GM12865 (cell line): ENCODE measurements at places on chromosomes 2 and 18.
A peak's percentile ranks its signal among the peaks of the same experiment; 100 is the strongest.

GRCh38 chr2:238884812-238885408 is 37.0 kb downstream of the TWIST2 start:
- DNase-seq: no peak

GRCh38 chr2:148162871-148163270 is 142.0 kb downstream of the MBD5 start:
- no peak for DNase-seq

DNA sequence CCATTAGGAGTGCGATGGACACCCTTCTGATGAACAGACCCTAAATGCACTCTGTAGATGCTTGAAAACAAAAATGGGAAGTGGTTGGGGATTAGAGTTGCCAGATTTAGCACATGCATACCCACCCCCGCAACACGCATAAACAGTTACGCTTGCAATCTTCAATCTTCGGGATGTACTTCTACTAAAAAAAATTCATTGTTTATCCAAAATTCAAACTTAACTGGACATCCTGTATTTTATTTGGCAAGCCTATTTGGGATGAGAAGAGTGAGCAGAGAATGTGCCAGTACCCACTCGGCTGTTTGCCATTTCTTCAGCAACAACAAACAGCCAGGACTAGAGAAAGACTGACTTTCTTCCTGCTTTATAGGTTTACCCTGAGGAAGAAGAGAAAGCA is 18.4 kb downstream of the KIAA2012 start:
- DNase-seq: no peak

GRCh38 chr2:42653908-42654445 is 85.5 kb downstream of the MTA3 start:
- DNase-seq: no peak

DNA sequence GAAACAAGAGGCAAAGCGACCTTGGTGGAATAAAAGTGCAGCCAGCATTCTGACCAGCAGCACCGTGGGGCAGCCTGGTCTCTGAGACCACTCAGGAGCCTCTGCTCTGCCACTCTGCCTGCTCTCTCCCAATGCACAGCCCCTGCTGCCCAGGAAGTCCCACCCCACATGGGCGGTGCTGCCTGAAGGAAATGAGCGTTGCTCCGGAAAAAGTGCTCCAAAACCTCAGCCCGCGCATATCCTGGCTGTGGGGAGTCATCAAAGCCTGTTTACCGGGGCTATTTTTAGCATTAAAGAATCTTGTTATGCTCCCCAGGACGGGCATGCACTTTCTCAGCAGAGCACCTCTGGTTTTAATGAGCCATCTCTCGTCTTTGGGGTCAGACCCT is 54.5 kb downstream of the EPAS1 start:
- no peak for DNase-seq

DNA sequence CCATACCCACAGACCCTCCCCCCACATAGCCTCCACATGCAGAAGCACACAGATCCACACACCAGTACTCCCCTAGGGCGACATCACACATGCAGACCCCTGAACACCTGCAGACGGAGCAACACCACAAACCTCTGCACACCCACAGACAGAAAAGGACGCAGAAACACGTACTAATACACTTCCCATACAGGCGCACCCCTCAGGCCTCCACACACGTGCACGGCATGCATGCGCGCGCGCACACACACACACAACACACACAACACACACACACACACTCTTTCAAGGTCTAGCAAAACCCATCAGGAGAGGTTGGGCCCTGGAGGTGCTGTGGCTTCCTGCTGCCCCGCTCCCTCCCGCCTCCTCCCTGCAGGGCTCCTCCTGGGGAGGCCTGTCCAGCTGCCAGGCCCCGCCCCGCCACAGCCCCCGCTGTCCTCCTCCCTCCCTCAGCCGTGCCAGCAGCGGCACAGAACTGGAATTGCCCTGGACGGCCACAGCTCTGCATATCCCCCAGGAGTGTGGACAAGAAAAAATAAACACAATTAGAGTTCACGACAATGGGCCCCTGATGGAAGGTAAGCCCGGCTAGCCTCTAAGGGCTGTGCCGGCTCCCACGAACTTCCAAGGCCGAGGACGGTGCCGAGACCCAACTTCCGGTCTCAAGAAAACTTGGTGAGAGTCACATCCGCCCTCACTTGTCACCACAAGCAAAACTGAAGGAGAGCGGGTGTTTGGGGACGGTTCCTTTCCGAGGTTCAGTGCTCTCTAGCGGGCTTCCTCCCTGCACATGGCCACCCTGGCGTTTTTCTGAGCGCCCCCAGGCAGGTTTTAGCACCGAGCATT is 6.8 kb downstream of the ZFP36L2 start:
- DNase-seq: peak; percentile 96

DNA sequence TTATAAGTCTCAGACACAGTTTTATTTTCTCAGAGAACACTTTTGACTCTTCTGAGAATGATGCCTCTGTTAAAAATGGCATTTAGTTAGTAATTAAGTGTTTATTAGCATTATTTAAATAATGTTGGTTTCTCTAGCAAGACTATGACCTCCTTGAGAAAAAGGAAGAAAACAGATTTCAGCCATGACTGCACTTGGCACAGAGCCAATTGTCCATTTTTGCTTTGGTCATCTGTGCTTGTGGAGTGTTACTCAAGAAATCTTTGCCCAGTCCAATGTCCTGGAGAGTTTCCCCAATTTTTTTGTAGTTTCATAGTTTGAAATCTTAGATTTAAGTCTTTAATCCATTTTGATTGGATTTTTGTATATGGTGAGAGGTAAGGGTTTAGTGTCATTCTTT is 1229.4 kb upstream of the FAM98A start:
- DNase-seq: no peak

DNA sequence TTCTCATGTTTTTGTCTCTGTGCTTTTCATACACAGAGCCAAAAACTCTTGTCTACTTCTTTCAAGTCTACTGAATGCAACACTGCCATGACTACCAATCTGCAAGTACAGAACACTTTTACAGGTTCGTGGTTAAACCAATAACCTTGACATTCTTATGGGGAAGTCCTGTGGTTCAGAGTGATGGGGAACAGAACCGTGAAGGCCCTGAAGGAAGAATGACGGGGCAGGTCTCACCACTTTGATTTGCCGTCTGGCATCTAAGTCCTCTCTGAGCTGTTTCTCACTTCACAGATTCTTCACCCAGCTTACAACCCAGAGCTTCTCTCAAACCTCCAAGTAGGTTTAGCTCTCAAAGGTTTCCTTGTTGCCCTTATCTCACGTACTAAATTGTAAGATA is 117.5 kb upstream of the SNTG2 start:
- DNase-seq: peak; percentile 10

DNA sequence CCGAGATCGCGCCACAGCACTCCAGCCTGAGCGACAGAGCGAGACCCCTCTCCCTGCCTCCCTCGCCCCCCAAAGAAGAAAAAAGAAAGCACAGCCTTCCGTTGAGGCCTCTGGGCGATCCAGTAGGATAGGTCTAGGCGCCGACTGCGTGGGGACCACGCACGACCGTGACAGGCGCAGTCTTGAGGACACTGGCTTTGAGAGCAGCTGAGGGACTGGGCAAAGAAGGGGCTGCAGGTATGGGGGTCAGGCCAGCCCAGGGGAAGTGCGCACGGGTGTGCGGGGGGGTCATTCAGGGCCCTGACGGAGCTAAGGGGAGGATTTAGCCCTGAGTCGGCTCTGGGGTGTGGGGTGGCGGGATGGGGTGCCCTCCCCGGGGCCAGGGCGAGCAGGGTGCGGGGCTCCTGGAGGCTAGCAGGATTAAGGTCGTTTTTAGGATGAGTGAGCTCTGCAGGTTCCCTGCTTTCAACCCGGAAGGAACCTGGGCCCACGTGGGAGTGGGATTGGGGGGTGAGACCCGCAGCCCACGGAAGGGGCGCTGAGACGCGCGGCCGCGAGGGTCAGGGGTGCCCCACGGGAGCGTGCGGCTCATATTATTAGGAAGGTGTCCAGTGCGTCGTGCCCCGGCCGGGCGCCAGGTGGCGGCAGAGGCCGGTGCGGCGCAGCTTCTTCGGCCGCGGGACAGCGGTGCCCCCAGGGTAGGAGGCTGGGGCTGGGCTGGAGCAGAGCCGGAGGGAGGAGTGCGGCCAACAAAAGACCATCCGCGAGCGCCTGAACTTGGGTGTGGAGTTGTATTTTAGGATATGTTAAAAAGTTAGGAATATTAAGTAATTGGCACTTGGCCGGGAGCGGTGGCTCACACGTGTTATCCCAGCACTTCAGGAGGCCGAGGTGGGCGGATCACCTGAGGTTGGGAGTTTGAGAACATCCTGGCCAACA is 20.5 kb upstream of the ZNF236 start:
- peak; percentile 72 for DNase-seq

- no peak for DNase-seq
Observed at GRCh38 chr2:169562519-169562918, 11.1 kb downstream of the FASTKD1 start.
